ENCODE measurements at places on chromosomes 2 and 18.

DNA sequence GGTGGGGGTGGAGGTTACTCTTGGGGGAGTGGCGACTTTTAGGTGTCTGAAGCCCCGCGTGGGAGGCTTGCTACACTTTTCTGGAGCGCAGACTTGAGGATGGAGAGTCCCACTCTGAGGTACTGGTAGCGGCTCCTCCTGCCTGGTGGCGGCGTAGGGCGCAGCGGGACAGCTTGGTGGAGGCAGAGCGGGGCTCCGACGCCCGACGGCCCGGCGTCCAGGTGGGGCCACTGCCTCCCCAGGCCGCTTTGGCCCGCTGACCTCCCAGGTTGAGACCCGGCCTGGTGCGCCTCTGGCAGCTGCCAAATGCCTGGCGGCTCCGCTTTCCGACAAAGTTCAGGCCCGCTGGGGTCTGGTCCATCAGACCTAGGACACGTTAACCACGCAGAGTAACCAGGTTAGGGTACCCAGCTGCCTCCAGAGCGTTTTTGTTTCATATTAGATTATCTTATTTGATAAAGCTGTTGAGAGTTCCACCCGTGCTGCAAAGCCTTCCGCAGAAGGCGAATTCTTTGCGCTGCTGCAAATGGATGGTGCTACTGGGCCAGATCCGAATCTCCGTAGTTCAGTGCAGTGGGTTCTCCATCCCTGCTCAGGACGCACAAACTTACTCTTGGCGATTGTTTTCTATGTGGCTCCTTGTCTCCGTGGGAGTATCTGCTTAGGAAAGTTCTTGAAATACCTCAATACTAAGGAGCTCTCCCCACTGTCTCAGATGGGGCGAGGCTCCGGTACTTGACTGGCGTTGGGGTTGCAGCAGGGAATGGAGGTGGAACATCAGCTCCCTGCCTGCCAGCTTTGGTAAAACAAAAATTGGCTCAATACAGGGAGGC, 405.9 kb downstream of the XIRP2 start:
- peak; percentile 30 for DNase-seq

DNA sequence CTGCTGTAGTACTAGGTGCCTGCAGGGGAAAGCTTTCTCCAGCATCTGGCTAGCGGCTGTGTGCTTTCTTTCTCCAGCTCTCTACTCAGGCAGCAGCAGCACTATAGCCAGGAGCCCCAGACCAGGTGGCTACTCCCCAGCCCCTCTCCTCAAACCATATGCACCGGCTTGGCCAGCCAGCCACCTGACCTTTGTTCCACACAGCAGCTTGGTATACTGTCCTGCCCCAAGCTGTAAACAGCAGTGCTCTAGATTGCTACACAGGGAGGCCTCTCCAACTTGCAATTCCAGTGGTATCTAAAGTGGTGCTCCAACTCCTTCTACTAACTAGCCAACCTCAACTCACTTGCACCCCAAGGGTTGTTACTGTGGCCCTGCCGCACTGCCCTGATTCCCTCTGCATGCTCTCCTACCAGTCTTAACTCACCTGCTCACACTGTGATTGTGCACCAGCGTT, 19.6 kb downstream of the LDAH start:
- DNase-seq, result no peak

DNA sequence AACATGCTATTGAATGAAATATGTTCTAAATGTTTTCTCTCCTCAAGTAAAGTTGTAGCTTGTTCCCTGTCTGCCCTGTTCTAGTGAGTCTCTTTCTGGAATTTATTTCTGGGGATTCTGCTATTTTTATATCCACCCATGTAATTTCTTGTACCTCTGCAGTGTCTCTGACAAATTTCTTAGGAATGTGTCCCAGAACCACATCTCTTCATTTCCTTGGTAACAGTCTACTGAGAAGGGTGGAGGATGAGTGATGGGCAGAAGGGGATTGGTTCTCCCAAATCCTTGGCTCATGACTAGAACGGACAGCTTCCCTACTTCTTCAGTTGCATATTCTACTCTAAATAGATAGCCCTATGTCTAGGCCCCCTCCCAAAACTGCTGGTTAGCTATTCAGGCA, 490.6 kb upstream of the LINC00305 start:
- no peak for DNase-seq

GRCh38 chr2:106858810-106859209, 27.2 kb downstream of the ST6GAL2 start:
- no peak for DNase-seq

GRCh38 chr2:113160962-113161361, 12.8 kb upstream of the PSD4 start:
- DNase-seq, result no peak
